Activated naive CD4-positive, alpha-beta T cell treated with anti-CD3 and anti-CD28 coated beads, Interleukin-2, amount 10 ng/mL, durations not matched to agents 5 hours and 36 hours (primary cell): ENCODE measurements at places on chromosomes 12 and 14. TPM values are rescaled to one million over a fixed set of nuclear protein-coding genes. Genes with fewer than 3 reads are reported as not detected.

The GDF3 gene
- not detected for total RNA-seq

The LIN7A gene
- not detected for total RNA-seq

The KCNA1 gene
- total RNA-seq = not detected

The SPSB2 gene
- total RNA-seq = 8.7 TPM

The DTX1 gene
- not detected for total RNA-seq

The RTL1 gene
- not detected for total RNA-seq

The EML1 gene
- not detected for total RNA-seq

The GTF2A1 gene
- 36.4 TPM for total RNA-seq

The AQP2 gene
- total RNA-seq = not detected
